ENCODE measurements at places on chromosomes 13 and 19.

DNA sequence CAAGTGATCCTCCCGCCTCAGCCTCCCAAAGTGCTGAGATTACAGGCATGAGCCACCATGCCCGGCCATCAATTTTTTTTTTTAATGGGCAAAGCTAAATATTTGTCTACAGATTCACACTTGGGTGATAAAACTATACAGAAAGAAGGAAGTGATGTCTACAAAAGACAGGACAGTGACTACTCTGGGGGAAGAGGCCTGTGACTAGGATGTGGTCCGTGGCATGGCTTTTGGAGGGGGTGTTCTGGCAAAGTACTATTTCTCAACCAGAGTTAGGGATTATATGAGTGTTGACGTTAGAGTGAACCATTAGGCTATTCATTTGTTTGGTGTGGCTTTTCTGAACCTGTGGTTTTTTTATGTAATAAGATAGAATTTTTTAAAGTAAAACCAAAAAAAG, 42.7 kb downstream of the INSR start:
- no peak for DNase-seq

GRCh38 chr19:49061445-49061844, 3.2 kb downstream of the NTF4 start:
- DNase-seq, result no peak

GRCh38 chr13:100532836-100533435, 55.7 kb downstream of the GGACT start:
- no peak for DNase-seq

DNA sequence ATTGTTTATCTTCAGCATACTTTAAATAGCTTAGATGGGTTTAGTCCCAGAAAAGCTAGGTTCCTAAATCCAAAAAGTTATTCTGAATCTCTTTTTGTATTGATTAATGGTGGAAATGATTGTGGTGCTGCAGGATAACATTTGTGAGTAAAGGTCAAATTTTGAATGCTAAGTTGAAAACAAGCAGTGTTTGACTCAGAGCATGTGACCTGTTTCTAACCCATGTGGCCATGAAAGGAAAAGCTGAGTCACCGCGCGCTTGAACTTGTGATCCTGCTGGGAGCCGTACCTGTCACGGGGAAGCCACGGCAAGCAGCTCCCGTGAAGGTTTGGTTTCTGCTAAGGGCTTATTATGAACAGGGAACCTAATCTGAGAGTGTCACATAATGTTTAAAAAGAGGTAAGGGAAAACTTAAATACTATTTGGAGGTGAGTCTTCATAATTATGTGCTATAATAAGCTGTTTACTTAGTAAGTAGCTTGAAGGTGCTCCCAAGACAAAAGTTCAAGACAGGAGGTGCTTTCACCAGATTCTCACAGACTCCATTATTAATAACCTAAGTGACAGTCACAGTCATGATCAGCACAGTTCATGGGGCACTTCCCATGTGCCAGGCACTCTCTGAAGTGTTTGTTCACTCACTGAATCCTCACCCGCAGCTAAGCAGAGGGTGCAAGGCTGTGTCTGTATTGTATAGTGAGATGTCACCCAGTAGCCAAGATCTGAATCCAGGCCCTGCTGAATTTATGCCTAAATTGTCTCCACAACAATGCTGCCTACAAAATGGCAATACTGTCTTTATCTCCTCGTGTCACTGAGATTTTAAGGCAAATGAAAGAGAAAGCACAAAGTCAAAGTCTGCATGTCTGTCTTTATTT, 286.5 kb downstream of the MYO16 start:
- DNase-seq, result peak; percentile 41

- DNase-seq, result no peak
These were observed 23.0 kb upstream of the ZNF730 start for GRCh38 chr19:23093832-23094231.

DNA sequence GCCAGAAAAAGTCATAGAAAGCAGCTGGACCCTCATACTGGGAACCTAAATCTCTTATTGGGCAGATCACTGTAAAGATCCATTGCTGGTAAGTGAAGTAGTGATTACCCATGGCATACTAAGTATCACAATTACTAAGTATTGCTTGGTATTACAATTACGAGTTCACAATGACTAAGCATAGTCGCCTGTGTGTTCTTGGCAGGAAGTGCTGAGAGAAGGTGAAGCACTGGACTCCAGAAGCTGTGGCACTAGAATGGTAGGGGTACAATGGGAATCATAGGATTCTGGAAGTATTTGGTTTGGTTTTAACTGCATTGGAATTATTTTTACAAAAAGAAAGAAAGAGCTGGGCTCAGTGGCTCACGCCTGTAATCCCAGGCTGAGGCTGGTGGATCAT, 20.3 kb downstream of the LGALS16 start:
- no peak for DNase-seq

Measured in natural killer cell (primary cell).